ENCODE measurements at places on chromosomes 11 and 22. TPM values are rescaled to one million over a fixed set of nuclear protein-coding genes. Genes with fewer than 3 reads are reported as not detected.
A peak's percentile ranks its signal among the peaks of the same experiment; 100 is the strongest.

DNA sequence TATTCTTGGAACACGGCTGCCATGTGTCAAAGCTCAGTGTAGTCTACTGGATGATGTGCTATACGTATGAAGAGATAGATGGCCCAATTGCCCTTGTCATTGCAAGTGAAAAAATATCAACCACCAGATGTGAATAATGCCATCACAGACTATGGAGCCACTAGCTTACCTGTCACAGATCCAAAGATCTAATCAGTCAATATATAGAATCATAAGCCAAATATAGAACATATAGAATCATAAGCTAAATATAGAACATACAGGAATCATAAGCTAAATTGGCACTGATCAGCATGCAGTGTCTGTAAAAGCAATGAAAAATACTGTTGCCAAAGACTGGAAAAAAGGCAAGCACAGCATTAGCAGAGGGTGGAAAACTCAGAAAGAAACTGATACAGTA lies 1656.9 kb upstream of the RAG2 start:
- peak; percentile 34 for DNase-seq

GRCh38 chr22:47193606-47194329 lies 431.3 kb downstream of the TBC1D22A start:
- DNase-seq, result no peak

DNA sequence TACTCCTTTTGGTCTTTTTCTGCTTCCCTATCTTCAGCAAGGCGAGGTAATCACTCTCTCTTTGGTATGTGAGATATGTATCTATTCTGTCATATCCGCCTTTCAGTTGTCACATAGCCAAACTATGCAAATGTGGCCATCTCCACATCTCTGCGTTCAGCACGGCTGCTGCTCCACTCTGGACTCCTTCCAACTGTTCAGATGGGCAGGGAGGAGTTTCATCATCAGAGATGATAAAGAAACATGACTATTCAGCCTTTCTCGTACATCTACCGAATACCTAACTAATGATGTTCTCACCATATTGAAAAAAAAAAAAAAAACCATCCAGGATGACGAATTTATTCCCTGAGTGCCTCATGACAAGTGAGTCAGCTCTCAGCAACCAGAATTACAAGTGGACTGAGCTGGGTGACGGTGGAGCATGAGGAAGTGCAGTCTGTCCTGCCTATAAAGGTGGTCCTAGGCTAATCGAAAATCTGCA lies 899.6 kb downstream of the OPCML start:
- DNase-seq, result no peak

- DNase-seq, result peak; percentile 62
Observed at GRCh38 chr22:18000441-18001039, 23.8 kb downstream of the MICAL3 start.

The GRM5 gene
- 1.1 TPM for polyA plus RNA-seq
